ENCODE measurements at places on chromosomes 5 and 9.

DNA sequence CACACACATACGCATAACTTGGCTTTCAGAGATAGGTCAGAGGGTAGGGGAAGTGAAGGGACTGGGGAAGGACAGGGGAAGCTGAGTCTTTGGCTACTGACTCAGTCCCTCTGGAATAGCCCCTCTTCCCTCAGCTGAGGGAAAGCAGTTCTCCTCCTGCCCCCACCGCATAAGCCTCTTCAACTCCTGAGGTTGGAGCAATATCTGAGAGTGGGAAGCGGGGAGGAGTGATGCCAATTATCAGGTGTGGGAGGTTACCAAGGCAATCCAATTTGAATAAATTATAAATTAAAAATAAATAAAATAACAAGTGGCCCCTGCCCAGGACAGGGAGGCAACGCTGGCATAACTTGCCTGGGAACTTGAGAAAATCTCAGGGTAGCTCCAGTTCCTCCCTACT lies 1.7 kb upstream of the STOML2 start:
- DNase-seq: no peak

DNA sequence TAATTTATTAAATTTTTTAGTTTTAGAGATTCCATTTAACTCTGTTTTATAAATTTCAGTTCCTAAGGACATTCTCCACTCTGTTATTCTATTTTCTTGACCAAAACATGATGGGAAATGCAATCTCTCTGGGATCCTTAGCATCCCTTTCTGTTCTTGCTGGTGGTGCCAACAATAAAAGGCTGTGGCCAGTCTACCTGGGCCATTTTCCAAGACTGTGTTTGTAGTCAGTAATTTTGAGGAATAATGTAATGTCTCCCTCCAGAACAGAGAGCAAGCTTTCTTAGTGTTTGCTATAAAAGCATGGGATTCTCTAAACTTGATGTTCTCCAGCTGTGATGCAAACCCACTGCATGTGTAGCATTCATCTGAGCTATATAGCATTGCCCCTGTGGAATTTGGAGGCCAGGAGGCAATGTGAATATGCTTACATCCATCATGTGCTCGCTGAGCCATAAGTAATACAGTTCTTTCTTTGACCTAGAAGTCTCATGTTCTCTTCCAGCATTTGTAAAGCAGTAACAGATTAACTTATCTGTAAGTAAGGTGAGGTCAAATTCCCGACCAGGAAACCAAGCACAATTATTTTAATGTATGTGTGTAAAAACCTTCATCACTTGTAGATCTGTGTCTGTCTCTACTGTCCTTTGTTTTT lies 211.5 kb upstream of the TAS2R1 start:
- no peak for DNase-seq

DNA sequence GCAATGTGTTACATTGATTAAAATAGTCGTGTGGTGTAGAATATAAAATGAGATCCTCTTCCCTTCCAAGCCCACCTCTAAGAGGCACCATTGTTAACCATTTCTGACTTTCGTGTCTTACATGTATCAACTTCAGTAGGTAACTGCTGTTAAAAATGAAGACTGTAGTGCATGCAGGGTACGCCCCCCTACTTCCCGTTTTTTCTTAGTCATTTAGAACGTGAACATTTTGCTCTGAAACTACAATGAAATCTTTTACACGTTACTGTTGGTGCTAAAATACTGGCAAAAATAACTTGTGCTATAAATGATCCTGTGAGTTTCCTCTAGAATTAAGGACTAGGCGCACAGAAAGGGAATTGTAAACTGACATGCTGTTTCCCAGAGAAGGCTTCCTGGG lies 41.5 kb downstream of the WNK2 start:
- no peak for DNase-seq

DNA sequence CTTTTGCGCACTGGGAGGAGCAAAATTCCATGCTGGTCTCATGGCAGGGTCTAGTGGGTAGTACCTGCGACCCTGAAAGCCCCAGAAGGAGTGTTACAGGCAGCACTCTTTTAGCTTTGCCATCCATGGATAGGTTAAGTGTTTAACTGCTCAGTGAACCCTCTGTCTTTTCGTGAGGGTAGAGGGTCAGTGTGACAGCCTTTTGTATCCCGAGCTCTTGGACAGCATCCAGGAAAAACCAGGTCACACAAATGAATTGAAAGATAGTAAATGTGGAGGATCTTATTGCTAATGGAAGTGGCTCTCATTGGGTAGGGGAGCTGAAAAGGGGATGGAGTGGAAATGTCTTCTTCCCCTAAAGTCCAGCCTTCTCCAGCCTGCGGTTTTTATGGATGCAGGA lies 57.8 kb upstream of the CCDC112 start:
- DNase-seq: no peak

- no peak for DNase-seq
Measured at GRCh38 chr5:1093361-1093760, 18.5 kb downstream of the SLC12A7 start.

DNA sequence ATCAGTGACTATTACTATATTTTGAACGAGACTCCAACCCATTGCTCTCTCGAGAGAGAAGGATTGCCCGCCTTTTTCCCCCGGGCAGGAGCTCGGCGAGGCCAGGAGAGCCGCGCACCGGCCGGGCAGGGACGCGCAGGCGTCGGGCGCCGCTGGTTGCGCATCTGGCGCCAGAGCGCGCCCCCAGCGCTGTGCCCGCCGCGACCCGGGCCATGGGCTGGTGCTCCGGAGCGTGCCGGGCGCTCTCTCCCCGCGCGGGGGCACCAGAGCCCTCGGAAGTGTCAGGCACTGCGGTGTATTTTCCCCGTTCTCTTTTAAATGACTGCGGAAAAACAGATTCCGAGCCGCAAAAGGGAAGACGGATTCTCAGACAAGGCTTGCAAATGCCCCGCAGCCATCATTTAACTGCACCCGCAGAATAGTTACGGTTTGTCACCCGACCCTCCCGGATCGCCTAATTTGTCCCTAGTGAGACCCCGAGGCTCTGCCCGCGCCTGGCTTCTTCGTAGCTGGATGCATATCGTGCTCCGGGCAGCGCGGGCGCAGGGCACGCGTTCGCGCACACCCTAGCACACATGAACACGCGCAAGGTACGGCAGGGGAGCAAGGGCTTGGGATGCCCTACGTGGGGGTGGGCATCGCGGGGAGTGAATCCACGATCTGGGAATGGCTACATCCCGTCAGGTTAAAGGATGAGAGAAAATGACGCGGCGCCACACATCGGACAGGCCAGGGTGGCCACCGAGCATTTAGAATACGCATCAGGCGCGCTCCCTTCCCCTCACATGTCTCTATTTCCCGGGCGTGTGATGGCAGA lies 1.1 kb upstream of the NTRK2 start:
- no peak for DNase-seq

GRCh38 chr5:119031905-119032304 lies 39.0 kb upstream of the DMXL1 start:
- DNase-seq: no peak

GRCh38 chr5:179827680-179828079 lies 7.0 kb downstream of the SQSTM1 start:
- no peak for DNase-seq

- no peak for DNase-seq
Measured at GRCh38 chr5:142074006-142074405, 34.6 kb upstream of the NDFIP1 start.

DNA sequence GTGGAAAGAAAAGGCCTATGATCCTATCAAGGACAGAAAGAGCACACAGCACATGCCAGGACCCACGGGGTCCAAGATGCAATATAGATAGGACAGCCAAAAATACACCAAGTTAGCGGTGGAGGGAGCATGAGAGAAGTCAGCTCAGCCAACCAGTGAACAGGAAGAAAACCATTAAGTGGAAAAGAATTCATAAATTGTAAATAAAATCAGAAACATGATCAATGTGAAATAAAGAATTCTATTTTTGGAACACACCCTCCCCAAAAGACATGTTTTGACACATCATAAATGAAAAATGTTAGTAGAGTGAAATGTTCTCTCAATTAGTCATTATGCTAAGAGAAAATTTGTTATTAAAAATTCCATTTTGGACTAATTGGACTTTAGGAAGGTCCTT lies 35.6 kb downstream of the ATPSCKMT start:
- no peak for DNase-seq

DNA sequence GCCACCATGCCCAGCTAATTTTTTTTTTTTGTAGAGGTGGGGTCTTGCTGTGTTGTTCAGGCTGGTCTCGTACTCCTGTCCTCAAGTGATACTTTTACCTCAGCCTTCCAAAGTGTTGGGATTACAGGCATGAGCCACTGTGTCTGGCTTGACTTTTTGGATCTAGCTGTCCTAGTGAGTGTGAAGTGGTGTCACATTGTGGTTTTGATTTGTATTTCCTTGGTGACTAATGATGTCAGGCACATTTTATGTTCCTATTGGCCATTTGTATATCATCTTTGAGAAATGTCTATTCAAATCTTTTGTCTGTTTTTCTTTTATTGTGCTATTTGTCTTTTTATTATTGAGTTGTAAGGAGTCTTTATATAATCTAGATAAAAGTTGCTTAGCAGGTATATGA lies 53.5 kb upstream of the MCCC2 start:
- no peak for DNase-seq

DNA sequence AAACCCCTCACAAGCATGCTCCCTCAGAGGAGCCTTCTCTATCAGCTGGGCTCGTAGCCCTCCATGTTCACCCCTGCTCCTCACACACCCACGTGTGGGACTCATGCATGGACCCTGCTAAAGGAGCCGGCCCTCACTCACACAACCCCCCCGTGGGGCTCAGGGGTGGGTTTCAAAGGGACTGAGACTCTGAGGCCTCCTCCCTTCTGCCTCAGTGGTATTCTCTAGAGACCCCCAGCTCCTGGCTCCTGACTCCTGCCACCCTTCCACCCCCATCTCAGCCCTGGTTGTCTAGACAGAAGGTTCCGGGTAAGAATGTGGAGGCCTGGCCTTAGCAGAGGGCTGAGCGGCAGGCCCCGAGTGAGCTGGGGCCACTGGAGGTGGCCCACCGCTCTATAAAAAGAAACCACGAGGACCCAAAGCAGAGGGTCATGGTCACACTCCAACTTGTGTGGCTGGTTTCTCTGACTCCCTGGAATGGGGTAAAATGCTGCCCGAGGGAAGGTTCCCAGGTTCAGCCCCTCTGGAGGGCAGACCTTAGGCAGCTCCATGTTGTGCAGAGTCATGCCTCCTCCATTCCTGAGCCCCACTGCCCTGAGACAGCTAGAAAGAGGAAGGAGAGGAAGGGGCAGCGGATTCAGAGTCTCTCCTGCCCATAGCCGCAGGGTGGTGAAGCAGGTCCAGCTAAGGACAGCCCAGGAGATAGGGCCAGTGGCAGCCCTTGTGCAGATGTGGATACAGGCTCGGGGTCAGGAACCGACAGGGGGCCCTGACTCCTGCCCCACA lies 10.8 kb downstream of the SEPTIN8 start:
- no peak for DNase-seq

- no peak for DNase-seq
Measured at GRCh38 chr5:82789095-82789494, 288.1 kb downstream of the TMEM167A start.

Data from activated CD4-positive, CD25-positive, alpha-beta regulatory T cell treated with anti-CD3 and anti-CD28 coated beads, Interleukin-2, amount 50 U/mL, for 16 hours (primary cell).